SK-N-SH (cell line): ENCODE measurements at places on chromosomes 6 and 20.
A peak's percentile ranks its signal among the peaks of the same experiment; 100 is the strongest.

DNA sequence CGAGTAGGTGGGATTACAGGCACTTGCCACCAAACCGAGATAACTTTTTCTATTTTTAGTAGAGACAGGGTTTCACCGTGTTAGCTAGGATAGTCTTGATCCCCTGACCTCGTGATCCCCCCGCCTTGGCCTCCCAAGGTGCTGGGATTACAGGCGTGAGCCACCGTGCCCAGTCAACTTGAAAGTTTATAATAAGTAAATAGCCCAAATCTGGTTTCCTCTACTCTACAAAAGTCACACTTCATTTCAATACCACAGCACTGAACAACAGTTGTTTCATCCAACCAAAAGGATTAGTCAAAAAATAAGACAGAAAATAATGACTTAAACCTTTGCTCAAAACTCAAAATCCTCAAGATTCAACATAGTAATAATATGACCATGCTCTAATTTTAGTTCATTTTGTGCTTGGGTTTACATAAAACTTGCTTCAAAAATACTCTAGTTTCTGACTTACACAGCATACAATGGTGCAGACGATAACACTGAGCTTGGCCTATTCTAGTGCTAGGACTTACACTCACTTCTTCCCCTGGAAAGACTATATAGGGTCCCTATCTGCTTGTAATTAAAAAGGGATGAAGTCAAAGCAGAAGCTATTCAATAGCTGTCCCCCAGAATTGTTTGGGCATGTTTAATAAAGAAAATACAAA, 56.7 kb downstream of the NT5E start:
- H3K4me3 ChIP-seq: no peak overlapping the region
- H3K27ac ChIP-seq: no peak overlapping the region
- no peaks in the 10 kb centered on the region for H3K4me1 ChIP-seq
- peaks cover 54% of the 10 kb centered on the region for H3K36me3 ChIP-seq

- no peak overlapping the region for H3K27ac ChIP-seq
- DNase-seq: no peak
- no peak overlapping the region for H3K4me3 ChIP-seq
- no peaks in the 10 kb centered on the region for H3K27me3 ChIP-seq
Observed at GRCh38 chr20:32296819-32297420, 19.5 kb downstream of the KIF3B start.

- no peaks in the 10 kb centered on the region for H3K36me3 ChIP-seq
- no peak overlapping the region for H3K27ac ChIP-seq
- H3K4me3 ChIP-seq: no peak overlapping the region
- no peaks in the 10 kb centered on the region for H3K4me1 ChIP-seq
- no peaks in the 10 kb centered on the region; the same call in 1 of the 2 replicates for H3K27me3 ChIP-seq
Observed at GRCh38 chr20:891058-891705, 25.0 kb downstream of the ANGPT4 start.

- no peak for DNase-seq
- no peaks in the 10 kb centered on the region for H3K4me1 ChIP-seq
- no peaks in the 10 kb centered on the region for H3K36me3 ChIP-seq
- H3K27me3 ChIP-seq: no peaks in the 10 kb centered on the region
Observed at GRCh38 chr20:23136893-23137745, 51.0 kb upstream of the CD93 start.

GRCh38 chr6:138811866-138812265, 16.0 kb downstream of the ECT2L start:
- no peak overlapping the region for H3K27ac ChIP-seq
- no peaks in the 10 kb centered on the region for H3K4me1 ChIP-seq
- H3K27me3 ChIP-seq: no peaks in the 10 kb centered on the region
- no peak overlapping the region for H3K4me3 ChIP-seq
- no peaks in the 10 kb centered on the region for H3K36me3 ChIP-seq
- no peak for DNase-seq

GRCh38 chr6:4303638-4304037, 168.3 kb upstream of the ECI2 start:
- DNase-seq: no peak
- no peaks in the 10 kb centered on the region for H3K36me3 ChIP-seq
- H3K4me3 ChIP-seq: no peak overlapping the region
- no peak overlapping the region for H3K27ac ChIP-seq
- H3K4me1 ChIP-seq: no peaks in the 10 kb centered on the region
- no peaks in the 10 kb centered on the region for H3K27me3 ChIP-seq

DNA sequence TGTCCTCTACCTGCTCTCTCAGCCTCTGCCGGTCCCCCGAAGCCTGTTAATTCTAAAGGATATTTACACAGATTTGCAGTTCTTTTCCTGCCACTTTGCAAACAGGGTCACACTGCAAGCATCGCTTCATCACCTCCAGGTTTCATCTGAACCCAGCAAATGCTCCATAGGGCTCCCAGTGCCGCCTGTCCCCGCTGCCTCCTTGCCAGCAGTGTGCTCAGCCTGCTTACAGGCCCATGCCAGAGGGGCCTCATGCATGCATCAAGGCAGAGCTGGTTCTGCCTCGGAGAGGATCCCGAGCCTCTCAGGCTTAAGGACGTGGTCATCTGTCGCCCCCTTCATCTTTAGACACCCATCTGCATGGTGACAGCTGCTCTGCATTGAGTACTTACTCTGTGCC, 10.5 kb downstream of the SIRPA start:
- H3K27me3 ChIP-seq: no peaks in the 10 kb centered on the region
- H3K36me3 ChIP-seq: no peaks in the 10 kb centered on the region
- H3K27ac ChIP-seq: no peak overlapping the region

DNA sequence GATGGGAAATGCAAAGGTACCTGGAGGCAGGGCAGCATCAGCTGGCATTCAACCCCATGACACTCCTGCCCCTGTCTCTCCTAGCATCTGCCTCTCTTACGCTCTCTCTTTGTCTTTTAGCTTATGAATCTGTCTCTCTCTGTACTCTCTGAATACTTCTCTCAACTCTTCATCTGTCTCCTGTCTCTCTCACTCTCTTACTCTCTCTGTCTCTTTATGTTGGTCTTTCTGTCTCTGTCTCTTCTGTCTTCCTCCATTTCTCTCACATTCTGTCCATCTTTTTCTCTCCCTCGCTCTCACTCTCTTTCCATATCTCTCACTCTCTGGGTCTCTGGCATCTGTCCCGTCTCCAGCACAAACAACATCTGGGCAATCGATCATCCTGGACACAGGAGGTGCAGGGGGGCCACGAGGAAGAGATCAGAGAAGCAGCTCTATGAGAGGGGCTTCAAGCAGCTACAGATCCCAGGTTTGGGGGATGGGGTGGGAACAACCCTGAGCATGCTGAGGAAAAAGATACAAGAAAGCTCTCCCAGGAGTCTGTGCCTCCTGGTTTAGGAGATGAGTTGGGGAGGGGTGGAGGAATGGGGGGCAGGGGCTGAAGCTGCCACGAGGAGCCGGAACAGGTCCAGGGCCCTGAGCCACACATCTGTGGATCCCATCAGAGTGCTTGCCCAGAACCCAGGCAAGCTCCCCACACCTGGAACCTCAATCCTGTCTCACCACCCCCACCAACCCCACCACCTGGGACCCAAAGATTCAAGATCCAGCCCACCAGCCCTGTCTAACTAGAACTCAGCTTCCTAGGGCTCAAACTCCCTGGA, 2.4 kb downstream of the COL11A2 start:
- H3K4me1 ChIP-seq: peaks cover 21% of the 10 kb centered on the region; the same call in 1 of the 2 replicates
- H3K36me3 ChIP-seq: peaks cover 8% of the 10 kb centered on the region; the same call in 1 of the 2 replicates
- H3K4me3 ChIP-seq: no peak overlapping the region
- H3K27me3 ChIP-seq: no peaks in the 10 kb centered on the region

GRCh38 chr20:62062661-62063314, 2.9 kb downstream of the TAF4 start:
- no peak overlapping the region for H3K27ac ChIP-seq
- peaks cover 27% of the 10 kb centered on the region for H3K4me1 ChIP-seq
- H3K36me3 ChIP-seq: peaks cover 5% of the 10 kb centered on the region; the same call in 1 of the 2 replicates
- no peak for DNase-seq
- H3K4me3 ChIP-seq: no peak overlapping the region

GRCh38 chr6:113944701-113945100, 26.2 kb downstream of the HDAC2 start:
- H3K27ac ChIP-seq: no peak overlapping the region
- H3K4me1 ChIP-seq: no peaks in the 10 kb centered on the region
- H3K4me3 ChIP-seq: no peak overlapping the region
- DNase-seq: no peak

DNA sequence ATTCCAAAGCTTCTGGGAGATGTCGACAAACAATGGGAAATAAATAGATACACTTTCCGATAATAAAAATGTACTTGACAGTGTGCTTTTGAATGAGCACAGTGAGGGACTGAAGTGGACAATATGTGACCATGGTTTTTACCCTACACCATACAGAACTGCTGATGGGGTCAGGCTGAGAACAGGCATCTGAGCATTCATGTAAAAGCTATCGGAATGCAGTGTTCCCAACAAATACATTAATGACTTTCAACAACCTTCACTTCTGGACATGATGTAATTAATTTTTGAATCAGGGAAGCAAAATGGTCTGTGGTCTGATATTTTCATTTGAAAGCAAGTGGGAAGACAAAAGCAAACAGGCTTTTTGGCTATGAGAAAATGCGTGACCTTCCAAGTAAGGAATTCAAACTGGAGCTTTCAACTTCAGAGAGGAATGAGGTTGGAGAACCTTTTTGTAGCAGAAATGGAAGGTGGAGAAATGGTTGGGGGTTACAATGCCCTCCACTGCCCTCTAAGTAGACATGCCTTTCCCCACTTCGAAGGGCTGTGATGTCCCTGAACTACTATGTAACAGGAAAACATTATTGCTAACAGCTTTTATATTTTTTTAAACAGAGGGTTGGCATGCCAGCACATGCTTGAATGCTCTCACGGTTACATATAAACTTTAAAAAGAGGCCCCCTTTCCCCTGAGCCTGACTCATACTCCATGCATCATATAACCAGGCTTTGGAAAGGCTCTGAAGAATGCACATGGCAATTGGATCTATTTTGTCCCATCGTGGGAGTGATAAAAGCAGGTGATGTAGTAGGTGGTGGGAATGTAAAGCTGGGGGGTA, 203.5 kb upstream of the CITED2 start:
- no peak overlapping the region for H3K4me3 ChIP-seq
- H3K36me3 ChIP-seq: no peaks in the 10 kb centered on the region
- H3K27me3 ChIP-seq: no peaks in the 10 kb centered on the region
- no peaks in the 10 kb centered on the region for H3K4me1 ChIP-seq
- peak overlapping the region; percentile 90 for H3K27ac ChIP-seq
- DNase-seq: no peak

- no peak overlapping the region for H3K27ac ChIP-seq
- H3K27me3 ChIP-seq: no peaks in the 10 kb centered on the region
Observed at GRCh38 chr20:47774131-47774777, 11.0 kb downstream of the SULF2 start.

- no peak for DNase-seq
- H3K4me3 ChIP-seq: no peak overlapping the region
- H3K27ac ChIP-seq: no peak overlapping the region
- no peaks in the 10 kb centered on the region for H3K4me1 ChIP-seq
Observed at GRCh38 chr20:11754451-11754850, 163.2 kb upstream of the BTBD3 start.

GRCh38 chr6:79077715-79078074, 359 bp downstream of the PHIP start:
- peak; percentile 78 for DNase-seq
- no peaks in the 10 kb centered on the region for H3K27me3 ChIP-seq
- H3K4me3 ChIP-seq: peak overlapping the region; percentile 92

DNA sequence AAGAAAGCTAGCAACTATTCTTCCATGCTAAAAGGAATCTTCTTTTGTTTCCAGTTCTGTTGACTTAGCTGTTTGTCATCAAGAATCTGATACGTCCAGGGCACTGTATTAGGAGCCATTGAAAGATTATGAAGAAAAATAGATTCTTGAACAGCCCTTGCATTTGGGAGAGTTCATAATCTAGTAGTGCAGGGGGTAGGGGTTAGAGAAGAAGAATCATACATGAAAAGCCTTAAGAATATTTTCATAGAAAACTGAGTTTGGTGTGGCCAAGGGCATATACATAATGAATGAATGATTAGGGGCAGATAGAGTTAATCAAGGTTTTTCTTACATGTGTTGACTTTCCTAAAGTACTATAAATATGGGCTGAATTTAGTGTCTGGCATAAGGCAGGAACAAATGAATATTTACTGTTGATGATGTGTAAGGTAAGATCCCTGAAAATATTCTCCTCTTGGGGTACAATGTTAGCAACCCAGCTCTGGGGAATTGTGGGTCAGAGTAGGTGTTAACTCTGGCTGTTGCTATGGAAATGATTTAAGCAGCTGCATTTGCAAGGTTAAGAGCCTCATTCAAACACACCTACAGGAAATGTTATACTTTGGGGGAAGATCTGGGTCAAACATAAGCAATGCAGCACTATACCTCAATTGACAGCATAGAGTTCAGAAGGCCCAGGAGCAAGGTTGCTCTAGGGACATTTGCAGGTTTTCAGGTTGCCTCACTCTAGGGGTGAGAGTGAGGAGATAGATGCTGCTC, 667.3 kb upstream of the CITED2 start:
- peaks cover 17% of the 10 kb centered on the region; the same call in 1 of the 2 replicates for H3K4me1 ChIP-seq
- DNase-seq: no peak
- no peak overlapping the region for H3K27ac ChIP-seq

GRCh38 chr20:59386809-59387208, 86.4 kb downstream of the EDN3 start:
- no peaks in the 10 kb centered on the region for H3K36me3 ChIP-seq
- no peak overlapping the region for H3K4me3 ChIP-seq
- no peaks in the 10 kb centered on the region for H3K27me3 ChIP-seq
- H3K27ac ChIP-seq: no peak overlapping the region

DNA sequence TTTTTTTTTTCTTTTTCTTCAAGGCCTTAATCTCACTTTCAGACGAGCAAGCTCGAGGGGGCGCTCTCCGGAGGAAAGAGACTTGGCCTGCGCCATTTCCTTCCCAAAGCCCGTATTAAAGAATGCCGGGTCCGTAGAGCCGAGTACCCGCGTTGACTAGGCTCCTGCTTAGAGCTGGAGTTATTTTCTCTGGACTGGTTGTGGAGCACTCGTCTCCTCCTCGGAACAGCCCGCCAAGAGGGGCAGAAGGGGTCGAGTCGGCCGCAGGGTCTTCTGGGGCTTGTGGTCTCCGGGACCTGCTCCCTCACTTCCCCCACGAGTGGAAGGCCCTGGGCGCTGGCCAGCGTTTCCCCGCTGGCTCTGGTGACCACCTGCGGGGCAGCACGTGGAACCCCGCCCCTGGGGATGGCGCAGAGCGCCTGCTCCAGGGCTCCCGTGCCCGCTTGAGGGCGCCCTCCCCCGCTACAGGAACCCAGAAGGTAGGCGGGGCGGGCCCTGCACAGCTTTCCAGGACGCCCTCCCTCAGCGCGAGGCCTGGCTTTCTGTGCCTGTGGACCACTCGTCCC, 2.7 kb upstream of the MEI4 start:
- no peaks in the 10 kb centered on the region for H3K36me3 ChIP-seq
- H3K4me3 ChIP-seq: peak overlapping the region; percentile 29; the same call in 1 of the 2 replicates
- H3K27me3 ChIP-seq: no peaks in the 10 kb centered on the region
- no peak overlapping the region for H3K27ac ChIP-seq
- no peaks in the 10 kb centered on the region for H3K4me1 ChIP-seq

DNA sequence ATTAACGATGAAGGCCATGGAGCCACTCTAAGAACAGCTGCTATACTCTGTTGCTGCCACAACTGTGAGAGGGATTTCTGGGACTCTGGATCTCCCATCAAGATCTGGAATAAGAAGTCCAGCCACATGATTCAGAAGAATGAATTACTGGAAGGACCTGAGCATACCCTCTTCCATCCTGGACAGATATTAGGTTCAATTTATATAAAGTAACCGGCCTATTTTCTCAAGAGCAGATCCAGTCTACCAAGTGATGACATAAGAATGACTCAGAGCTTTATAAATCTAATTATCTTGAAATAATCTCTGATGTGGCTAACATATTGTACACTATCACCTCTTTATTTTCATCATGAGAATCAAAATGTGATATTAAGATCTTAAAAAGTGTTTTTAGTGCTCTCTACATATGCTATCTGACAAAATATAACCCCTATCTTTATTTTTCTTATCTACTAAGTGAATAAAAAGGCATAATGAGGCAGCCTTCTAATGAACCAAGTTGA, 45.1 kb downstream of the COL9A1 start:
- no peak overlapping the region for H3K27ac ChIP-seq
- H3K27me3 ChIP-seq: no peaks in the 10 kb centered on the region
- H3K4me1 ChIP-seq: no peaks in the 10 kb centered on the region
- DNase-seq: no peak
- no peak overlapping the region for H3K4me3 ChIP-seq
- no peaks in the 10 kb centered on the region for H3K36me3 ChIP-seq
